Pons (tissue), 1 donor: ENCODE measurements at places on chromosomes 2 and 18.

GRCh38 chr2:166727095-166727494 is 161.2 kb upstream of the XIRP2 start:
- no peak for DNase-seq

- DNase-seq: no peak
Measured at GRCh38 chr2:20593072-20594034, 57.5 kb downstream of the HS1BP3 start.

GRCh38 chr2:23705771-23706612 is 220.9 kb downstream of the ATAD2B start:
- DNase-seq: no peak

- DNase-seq: no peak
Measured at GRCh38 chr18:58770601-58771000, 94.1 kb upstream of the ZNF532 start.

DNA sequence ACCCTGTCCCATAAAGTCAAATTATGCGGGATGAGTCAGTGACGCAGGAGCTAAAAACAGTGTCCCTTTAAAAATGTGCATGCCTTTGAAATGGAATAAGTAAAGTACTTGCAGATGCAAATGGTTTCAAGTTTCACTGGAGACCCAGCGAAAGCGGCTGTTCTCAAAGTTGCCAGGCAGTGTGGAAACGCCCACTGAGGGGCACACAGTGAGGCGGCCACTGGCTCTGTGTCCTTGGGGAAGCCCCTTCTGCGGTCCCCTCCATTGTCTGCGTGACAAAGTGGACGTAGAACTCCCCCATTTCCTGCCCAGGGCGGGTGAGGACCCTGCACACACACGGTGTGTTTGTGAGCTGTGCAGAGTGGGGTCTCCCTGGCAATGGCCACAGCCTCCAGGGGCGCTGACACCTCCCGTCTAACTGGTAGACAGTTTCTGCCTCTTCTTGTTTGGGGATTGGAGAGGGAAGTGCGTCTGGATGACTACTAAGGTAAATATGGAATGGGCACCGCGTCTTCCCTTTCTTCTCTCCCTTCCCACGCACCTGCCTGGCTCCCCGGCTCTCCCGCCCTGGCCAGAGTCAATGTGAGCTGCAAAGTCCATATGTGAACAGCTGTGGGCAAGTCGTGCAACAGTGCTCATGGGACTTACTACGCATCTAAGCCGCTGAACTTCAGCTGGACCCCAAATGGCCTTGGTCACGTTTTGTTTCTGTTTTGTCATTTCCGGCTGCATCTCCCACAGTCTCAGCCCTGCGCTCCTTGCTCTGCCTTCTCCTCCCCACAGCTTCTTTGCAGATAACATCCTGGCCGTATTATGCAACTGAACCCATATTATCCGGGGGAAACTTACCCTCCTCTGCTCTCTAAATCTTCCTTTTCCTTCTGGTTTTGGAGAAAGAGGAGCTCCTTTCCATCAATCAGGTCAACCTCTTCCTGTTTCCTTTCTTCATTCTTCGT is 33.7 kb upstream of the ZNF516 start:
- no peak for DNase-seq

DNA sequence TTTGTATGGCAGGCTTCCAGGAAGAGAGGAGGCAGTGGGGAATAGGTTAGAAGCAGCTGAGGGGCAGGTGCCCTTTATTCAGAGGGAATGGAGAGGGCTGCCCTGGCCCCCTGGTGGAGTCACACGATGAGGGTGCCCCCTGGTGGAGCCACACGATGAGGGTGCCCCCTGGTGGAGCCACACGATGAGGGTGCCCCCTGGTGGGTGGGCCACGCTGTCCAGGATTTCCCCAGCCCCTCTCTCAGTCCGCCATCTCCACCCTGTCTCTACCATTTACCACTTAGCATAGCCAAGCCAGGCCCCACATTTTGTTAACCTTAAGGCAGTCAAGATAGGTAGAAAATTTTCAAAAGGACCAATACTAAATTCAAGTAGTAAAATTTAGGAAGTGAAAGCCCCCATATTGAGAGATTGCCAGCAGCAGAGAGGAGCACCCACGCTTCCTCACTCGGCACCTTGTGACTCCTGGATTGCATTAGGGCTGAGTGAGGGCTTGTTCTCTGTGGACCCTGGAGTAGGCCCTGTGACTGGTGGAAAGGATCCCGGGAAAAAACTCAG is 10.4 kb upstream of the FAM228A start:
- peak; percentile 42 for DNase-seq

DNA sequence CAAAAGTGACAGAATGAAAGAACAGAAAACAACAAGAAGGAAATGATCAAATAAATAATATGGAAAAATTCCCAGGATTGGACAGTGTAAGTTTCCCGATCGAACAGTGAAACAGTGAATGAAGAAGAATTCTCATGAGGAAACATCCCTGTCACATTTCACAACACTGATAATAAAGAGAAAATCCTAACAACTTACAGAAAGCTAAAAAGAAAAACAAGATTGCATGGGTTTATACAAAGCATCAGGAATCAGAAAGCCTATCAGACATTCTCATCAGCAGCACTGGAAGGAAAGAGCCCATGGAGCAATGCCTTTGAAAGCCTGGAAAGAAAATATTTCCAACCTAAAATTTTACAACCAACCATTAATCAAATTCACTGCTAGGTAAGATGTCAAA is 9.9 kb upstream of the COL6A3 start:
- DNase-seq: no peak

- DNase-seq: no peak
Measured at GRCh38 chr2:240532031-240532775, 25.6 kb downstream of the ANKMY1 start.

- peak; percentile 57 for DNase-seq
Measured at GRCh38 chr2:218291318-218292047, 820 bp downstream of the TMBIM1 start.

GRCh38 chr18:11517704-11518103 is 91.7 kb upstream of the SLC35G4 start:
- no peak for DNase-seq

GRCh38 chr2:176088048-176088936 is 4.2 kb upstream of the HOXD13 start:
- DNase-seq: peak; percentile 26

- DNase-seq: no peak
Measured at GRCh38 chr2:74867841-74868658, 34.1 kb downstream of the HK2 start.

GRCh38 chr18:48417985-48418384 is 8.8 kb upstream of the ZBTB7C start:
- DNase-seq: no peak

DNA sequence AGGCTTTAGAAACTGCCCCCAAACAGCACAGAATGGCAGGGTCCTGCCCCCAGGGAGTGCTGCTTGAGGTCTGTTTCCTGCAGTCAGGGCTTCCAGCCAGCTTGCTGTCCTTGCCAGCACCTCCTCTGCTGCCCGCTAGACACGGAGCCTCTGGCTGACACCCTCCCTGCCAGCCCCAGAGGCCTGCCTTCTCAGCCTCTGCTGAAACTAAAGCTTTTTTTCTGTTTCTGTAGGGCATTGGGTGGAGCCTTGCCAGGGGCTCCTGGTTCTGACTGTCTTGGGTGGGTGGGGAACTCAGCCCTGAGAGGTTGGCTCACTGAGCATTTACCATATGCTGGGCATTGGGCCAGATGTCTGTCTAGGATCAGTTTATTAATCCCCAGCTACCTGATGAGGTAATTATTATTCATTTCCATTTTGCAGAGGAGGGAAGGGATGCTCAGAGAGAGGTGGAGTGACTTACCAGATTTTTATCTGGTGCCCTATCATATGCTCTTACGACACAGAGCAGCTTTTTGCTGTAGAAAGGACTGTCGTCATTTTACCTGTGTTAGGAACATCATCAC is 35.4 kb downstream of the INPP4A start:
- DNase-seq: no peak

GRCh38 chr2:218827701-218828476 is 3.7 kb downstream of the PRKAG3 start:
- no peak for DNase-seq

DNA sequence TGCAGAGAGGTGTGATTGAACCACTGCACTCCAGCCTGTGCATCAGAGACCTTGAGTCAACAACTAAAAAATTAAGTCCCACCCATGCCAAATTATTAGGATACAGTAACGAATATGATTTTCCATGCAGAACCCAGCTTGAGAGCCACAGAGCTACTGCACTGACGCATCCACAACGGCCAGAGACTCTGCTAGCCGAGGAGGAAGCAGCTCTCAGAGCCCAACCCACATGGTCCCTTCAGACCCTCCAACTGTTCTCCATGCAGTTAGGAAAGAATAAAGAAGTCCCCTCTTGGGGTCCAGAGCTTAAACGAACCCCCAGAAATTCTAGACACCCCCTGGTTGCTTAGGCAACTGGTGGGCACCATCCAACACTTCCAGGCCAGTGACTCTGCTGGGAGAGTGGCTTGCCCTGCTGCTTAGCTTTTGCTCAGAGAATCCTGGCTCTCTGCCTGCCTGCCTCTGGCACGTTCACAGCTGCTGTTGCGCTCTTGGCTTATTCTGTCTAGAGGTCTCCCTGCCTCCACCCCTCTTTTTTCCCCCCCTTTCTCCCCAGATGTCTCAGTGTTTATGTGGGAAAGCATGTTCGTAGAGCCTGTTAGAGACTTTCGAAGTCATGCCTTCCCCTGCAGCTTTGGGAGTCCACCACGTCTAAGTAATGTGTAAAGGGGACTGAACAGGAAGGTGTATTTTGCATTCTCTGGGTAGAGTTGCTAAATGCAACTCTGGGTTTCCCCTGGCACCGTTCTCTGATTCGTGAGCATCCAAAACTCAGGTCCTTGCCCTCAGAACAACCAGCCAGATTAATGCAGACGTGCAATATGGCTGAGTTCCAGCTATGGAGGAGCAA is 26.0 kb upstream of the SP3 start:
- DNase-seq: no peak

DNA sequence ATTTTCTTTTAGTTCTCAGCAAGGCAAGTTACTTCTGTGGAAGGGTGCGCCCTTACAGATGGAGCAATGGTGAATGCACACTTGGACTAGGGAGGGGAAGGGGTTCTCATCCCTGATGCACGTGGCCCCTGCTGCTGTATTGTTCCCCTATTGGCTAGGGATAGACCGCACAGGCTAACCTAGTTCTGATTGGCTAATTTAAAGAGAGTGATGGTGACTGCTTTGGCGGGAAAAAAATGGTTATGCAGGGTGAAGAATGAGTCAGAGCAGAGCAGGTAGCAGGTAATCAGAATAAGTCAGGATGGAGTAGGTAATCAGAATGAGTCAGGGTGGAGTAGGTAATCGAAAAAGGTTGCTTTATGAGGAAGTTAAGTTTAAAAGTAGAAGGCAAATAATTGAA is 171.5 kb downstream of the MTCL1 start:
- DNase-seq: no peak

DNA sequence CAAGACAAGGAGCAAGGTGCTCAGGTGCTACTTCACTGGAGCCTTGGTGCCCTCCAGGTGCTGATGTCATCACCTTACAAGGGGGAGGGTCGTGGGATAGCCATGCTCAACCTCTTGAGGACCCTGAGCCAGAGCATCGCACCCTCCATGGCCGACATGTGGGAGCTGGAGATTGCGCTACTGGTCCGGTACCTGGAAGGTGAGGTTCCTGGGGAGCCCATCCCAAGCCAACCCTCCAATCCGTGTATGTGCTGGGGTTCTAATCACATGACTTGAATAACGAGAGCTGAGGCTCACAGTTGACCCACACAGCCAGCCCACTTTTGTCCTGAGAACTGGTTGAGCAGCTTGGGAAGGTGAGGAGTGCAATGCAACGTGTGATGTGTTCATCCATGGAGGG is 25.9 kb downstream of the MROH2A start:
- no peak for DNase-seq

DNA sequence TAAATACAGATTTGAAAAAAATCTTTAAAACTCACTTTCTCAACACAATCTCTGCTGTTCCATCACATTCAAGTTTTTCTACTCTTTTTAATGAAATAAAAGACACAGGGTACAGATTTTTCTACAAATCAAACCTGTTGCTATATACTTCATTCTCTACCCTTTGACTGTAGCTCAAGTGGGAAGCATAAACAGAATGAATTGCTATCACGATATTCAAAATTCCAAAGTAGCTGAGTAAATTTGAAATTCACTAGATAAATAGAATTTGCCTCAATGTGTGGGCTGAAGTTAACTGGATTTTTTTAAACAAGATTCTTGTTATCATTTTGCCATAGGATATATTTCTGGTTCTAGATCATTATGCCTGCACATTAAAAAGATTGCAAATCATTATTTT is 185.9 kb downstream of the ZNF521 start:
- DNase-seq: no peak

- DNase-seq: no peak
Measured at GRCh38 chr2:239259603-239260298, 141.1 kb downstream of the HDAC4 start.

GRCh38 chr2:71995067-71995665 is 152.5 kb downstream of the CYP26B1 start:
- DNase-seq: no peak

- no peak for DNase-seq
Measured at GRCh38 chr2:122804494-122804893, 1049.0 kb downstream of the TSN start.

GRCh38 chr2:216215658-216216390 is 106.7 kb downstream of the XRCC5 start:
- no peak for DNase-seq

- DNase-seq: no peak
Measured at GRCh38 chr2:75922191-75922590, 211.5 kb upstream of the GCFC2 start.

GRCh38 chr2:172013396-172013795 is 13.6 kb downstream of the METAP1D start:
- DNase-seq: no peak

DNA sequence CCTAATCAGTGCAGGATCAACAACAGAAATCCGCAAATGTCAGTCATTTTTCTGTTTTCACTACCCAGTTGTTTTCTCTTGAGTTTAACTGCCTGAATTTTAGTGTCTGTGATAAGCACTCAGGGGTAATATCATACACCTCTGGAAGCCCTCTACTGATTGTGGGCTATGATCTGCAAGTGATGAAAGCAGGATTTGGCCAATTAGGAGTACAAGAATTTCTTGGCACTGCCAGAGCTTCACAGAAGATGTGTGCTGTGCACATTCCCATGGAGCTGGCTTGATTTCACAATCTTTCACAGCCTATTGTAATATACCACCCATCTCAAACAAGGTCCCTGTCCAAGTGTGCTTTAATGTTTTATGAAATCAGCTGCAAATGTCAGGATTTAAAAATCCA is 27.3 kb upstream of the TDRD15 start:
- no peak for DNase-seq

- peak; percentile 62 for DNase-seq
Measured at GRCh38 chr2:224284134-224284946, 117.6 kb downstream of the FAM124B start.

- DNase-seq: no peak
Measured at GRCh38 chr2:69203166-69203985, 183.7 kb downstream of the GFPT1 start.

- no peak for DNase-seq
Measured at GRCh38 chr2:186339716-186340115, 146.3 kb upstream of the ZC3H15 start.

GRCh38 chr18:22026362-22026761 is 143.0 kb upstream of the GATA6 start:
- DNase-seq: no peak

DNA sequence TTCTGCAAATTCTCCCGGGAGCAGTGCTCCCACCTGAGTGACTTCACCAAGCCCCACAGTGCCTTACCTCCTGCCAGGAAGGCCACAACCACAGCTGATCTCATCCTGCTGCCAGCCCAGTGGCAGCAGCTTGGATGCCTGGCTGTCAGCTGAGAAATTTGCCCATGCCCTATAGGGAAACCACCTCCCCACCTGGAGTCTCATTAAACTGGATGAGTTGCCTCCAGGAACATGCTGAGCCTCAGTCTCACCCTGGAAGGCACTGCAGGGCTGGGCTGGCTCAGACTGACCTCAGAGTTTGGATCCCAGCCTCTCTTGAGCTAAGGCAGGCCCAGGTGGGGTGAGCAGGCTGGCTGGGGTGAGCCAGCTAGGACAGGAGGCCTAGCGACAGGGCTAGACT is 23.3 kb downstream of the REEP1 start:
- no peak for DNase-seq
